Stimulated activated CD4-positive, alpha-beta T cell treated with anti-CD3 and anti-CD28 coated beads, Interleukin-15, amount 100 ng/mL, for 1 hour (primary cell): ENCODE measurements at places on chromosomes 2 and 18.

GRCh38 chr18:61503688-61504087 lies 170.5 kb downstream of the CDH20 start:
- no peak for DNase-seq

- no peak for DNase-seq
Observed at GRCh38 chr2:128573531-128573930, 254.9 kb upstream of the HS6ST1 start.

GRCh38 chr2:25257032-25257552 lies 84.6 kb downstream of the DNMT3A start:
- no peak for DNase-seq

GRCh38 chr2:97751752-97752151 lies 38.4 kb downstream of the ZAP70 start:
- no peak for DNase-seq

GRCh38 chr2:188853307-188853706 lies 120.9 kb upstream of the COL3A1 start:
- no peak for DNase-seq

GRCh38 chr2:155021618-155022017 lies 323.1 kb downstream of the KCNJ3 start:
- DNase-seq, result no peak

DNA sequence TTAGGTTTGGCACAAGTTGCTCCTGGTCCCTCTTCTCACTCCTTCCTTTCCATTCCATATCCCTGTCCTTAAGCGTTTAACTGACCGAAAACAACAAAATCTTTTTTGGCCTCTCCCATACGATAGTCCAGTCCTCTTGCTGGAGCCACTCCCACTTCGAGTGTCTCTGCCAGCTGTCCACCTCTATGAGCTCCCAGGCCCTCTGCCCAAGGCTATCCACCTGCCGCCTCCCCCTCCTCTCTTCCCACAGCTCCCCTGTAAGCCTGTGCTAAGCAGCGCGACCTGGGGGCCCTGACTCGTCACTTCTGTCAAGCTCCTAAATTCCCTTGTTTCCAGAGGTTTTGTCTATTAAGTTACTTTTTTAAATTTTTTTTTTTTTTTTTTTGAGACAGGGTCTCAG lies 47.0 kb upstream of the FOSL2 start:
- DNase-seq, result no peak

- DNase-seq, result no peak
Observed at GRCh38 chr18:24544949-24545348, 84.5 kb downstream of the HRH4 start.

DNA sequence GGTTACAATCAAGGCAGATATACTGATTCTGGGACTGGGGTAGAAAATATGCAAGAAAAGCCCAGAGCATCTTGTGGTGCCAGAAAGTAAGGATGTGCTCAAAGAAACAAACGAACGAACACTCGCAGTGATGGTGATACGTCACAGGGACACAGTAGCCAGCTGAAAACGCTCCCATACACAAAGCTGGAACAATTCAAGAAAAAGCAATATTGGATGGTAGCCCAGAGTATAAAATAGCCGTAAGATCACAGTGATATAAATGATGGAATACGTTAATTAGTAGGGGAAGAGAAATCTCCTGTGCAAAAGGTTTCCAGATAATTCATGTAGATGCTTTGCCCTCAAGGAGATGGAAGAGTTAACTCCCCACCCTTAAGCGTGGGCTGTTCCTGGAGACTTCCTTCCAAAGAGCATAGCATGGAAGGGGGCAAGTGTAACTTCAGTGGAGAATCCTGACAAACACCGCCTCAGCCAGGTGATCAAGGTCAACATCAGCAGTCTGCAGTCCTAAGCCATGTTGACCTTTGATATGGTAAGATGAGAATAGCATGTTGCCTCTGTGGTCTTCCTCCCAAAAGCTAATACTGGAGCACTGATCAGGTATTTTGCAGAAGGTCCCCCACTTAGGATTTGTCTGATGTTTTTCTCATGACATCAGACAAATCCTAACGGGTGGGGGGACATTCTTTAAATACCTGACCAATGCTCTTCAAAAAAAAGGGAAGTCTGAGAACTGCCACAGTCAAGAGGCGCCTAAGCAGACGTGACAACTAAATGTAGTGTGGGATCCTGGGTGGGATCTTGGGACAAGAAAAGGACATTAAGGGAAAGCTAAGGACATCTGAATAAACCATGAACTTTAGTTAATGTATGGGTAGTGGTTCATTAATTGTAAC lies 99.0 kb downstream of the NCK2 start:
- DNase-seq, result no peak

DNA sequence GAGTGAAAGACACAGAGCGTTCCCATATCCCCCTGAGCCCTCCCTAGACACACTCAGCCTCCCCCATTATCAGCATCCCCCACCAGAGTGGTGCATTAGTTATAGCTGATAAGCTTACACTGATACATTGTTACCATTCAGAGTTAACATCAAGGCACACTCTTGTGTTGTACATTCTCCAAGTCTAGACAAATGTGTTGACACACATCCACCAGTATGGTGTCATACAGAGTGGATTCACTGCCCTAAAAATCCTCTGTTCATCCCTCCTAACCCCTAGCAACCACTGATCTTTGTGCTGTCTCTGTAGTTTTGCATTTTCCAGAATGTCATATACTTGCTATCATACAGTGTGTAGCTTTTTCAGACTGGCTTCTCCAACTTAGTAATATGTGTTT lies 78.0 kb upstream of the RPL31 start:
- no peak for DNase-seq

DNA sequence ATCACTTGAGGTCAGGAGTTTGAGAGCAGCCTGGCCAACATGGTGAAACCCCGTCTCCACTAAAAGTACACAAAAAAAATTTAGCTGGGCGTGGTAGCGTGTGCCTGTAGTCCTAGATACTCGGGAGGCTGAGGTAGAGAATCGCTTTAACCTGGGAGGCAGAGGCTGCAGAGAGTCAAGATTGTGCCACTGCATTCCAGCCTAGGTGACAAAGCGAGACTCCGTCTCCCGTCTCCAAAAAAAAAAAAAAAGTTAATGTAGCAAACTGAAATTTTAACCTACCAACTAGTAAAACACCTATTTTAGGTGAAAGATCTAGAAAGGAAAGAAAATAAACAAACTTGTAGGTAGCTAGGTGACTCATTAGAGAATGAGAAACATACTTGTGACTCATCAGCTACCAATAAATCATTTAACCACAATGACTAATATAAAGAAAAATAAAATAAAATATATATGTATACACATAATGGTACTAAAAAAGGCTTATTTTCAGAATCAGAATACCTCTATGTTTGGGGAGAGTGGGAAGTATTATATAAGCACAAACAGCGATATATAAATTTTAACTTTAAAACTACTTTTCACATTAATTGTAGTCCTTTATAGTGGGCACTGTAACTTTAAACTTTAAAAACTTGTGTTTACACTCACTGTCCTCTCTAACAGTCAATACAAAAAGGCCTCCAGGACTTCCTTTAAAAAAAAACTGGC lies 36.6 kb downstream of the DARS1 start:
- no peak for DNase-seq

- no peak for DNase-seq
Observed at GRCh38 chr18:74013955-74014354, 133.7 kb downstream of the FBXO15 start.

DNA sequence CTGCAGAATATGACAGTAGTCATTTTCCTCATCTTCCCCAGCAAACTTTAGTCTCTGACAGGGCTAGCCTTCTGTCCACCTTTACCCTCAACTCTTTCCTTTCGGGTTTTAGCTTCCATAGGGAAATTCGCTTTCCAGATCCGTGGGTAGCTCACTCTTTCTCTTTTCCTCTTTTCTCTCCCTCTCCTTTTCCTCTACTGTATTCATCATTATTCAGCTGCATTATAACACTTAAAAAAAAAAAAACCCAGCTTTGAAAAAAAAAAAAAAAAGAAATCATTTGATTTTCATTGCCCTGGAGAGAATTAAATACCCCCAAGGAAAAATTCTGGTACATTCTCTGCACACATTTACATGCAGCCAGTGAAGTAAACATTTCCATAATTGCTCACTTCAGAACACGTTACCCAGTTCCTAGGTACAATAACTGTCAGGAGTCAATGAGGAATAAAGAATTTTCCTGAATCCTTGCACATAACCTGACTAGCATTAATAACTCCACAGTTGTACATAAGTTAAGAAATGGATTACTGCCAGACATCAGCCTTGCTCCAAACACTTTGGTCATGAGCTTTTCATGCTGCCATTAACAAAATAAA lies 63.5 kb downstream of the ZNF521 start:
- no peak for DNase-seq

GRCh38 chr2:44186810-44187209 lies 18.1 kb downstream of the PPM1B start:
- no peak for DNase-seq

- no peak for DNase-seq
Observed at GRCh38 chr2:151815821-151816489, 12.3 kb downstream of the ARL5A start.

GRCh38 chr2:36361396-36361795 lies 5.8 kb downstream of the CRIM1 start:
- no peak for DNase-seq

DNA sequence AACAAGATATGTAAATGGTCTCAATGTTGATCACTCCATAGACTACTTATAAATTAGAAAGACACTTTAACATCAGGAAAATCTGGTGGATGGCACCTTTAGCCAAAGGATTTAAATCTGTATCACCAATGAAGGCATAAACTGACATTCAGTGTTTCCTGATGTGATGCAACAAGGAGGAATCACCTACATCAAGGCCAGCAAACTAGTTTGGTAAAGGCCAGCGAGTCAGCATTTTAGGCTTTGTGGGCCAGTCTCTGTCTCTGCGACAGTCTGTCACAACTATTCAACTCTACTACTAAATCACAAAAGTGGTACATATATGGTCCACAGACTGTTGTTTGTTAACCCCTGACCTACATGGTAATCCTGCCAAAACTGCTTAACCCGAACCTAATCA lies 33.3 kb downstream of the C2orf76 start:
- DNase-seq, result no peak

- no peak for DNase-seq
Observed at GRCh38 chr2:195434346-195434745, 222.7 kb upstream of the SLC39A10 start.

DNA sequence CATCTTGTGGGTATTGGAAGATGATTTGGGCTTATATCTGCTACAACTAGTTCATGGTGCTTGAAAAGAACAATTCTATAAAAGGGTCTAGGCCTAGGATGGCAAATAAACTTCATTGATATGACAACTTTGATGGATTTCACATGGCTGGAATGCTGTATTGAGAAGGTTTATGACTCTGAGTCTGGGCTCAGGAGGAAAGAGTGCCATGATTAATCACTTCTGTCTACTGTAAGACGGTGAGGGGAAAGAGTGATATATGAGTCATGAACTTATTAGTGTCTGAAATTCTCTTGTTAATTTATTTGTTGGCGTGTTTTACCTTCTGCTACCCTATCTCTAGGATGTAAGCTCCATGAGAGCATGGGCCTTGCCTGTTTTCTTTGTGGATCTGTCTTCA lies 17.0 kb upstream of the ADCYAP1 start:
- no peak for DNase-seq

GRCh38 chr2:60465736-60466135 lies 87.7 kb downstream of the BCL11A start:
- DNase-seq, result no peak

DNA sequence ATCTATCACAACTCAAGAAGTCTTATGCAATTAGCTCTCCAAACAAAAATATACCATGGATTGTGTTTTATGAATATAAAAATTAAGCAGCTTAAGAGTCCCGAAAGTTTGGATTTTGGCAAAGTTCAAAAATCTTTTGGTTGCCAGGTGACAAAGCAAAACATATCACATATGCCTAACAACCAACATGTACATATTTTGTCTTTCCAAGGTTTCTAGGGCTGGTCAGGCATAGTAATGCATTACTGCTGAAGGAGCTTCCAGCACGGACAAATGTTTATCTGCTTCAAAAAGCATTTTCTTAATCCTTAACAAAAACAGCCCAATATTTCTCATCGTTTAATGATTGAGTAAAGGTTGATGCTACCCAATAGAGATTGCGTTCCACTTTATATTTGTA lies 1327.1 kb upstream of the ZEB2 start:
- no peak for DNase-seq

DNA sequence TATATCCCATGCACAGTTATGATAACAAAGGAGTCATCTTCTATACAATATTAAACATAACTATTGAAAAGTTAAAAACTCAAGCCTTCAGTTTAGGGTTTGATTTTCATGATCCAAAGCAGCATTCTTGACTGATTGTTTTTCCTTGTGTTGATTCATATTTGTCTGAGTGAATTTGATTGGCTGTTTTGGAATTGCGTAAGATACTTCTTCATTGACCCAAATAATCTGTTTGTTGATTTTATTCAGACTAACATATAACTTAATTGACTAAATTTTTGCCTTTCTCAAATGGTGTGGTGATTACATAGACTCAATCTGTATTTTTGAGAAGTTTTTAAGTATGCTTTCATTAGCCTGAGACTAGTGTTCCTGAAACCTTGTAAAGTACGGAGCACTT lies 305.7 kb upstream of the TNP1 start:
- DNase-seq, result no peak

DNA sequence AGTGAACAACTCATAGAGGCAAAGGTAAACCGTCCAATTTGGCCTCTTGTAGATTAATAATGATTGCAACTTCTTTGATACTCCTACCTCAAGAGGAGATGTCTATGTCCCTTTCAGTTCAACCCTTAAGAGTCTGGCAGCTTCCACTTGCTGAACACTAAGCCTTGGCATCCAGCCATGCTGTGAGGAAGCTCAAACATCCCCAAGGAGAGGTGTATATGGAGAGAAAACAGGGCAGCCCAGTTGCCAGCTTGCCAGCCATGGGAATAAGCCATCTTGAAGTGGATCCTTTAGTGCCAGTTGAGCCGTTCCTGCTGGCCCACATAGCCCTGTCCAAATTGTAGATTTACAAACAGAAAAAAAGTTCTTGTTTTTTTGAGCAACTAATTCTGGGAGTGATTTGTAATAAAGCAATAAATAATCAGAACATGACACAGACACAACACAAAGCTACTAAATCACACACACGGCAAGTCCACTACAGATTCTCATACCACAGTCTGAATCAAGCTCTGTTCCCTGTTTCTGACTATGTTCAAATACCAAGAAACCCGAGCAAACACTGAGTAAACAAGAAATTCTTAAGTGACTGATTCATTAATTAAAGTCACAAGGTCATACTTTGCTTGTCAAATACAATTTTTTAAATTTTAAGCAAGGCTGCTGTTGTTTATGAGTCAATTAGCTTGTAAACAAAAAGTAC lies 96.1 kb downstream of the PID1 start:
- DNase-seq, result no peak
